ENCODE measurements at places on chromosomes 2 and 18. TPM values are rescaled to one million over a fixed set of nuclear protein-coding genes. Genes with fewer than 3 reads are reported as not detected.

The MOGAT1 gene
- not detected for total RNA-seq

DNA sequence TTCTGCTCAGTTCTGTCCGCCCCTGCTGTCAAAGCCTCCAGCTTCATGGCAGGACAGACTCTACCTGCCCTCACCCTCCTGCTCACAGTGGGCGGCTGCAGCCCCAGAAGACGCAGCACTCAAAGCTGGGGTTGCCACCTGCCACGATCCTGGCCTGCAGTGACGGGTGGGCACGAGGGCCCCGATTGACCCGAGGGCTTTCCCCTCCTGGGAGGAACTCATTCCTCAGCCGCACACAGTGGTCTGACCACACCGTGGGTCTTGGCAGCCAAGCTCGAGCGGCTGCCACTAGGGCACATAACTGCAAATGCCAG is 47.1 kb downstream of the HS6ST1 start:
- DNase-seq = no peak

GRCh38 chr2:103977668-103978067 is 876.2 kb upstream of the POU3F3 start:
- DNase-seq = no peak

- no peak for DNase-seq
These were observed 119.0 kb downstream of the PMAIP1 start for GRCh38 chr18:60018618-60019462.

GRCh38 chr2:159497847-159498246 is 118.5 kb downstream of the BAZ2B start:
- no peak for DNase-seq

DNA sequence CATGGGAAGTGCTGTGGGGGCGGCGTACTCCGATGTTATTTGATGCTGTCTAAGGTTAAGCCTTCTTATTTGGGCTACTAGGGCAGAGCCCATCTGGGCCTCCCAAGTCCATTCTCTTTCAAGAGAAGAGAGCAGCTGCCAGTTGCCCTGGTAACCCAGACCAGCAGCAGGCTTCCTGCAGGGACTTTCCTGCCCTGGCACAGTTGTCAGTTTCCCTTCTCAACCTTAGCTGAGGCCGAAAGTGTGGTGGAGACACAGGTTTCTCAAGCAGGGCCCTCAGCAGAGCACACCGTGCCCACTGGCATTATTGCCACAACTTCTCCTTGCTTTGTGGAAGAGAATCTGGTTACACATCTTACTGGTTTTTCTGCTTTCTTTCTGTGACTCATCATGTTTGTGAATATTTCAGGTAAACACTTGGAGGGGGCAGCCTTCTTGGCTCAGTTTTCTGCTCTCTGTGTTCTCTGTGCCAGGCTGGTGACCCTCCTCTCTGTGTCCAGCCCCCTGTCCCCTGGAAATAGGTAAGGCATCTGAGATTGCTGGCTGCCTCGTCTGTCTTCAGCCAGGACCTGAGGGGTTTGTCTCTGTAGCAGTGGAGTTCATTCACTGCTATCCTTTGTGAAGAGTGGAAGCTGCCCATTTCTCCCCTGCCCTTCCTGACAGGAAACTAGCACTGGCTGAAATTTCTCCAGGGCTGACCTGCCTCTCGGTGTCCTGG is 111.0 kb downstream of the B3GNT2 start:
- peak; percentile 40 for DNase-seq

DNA sequence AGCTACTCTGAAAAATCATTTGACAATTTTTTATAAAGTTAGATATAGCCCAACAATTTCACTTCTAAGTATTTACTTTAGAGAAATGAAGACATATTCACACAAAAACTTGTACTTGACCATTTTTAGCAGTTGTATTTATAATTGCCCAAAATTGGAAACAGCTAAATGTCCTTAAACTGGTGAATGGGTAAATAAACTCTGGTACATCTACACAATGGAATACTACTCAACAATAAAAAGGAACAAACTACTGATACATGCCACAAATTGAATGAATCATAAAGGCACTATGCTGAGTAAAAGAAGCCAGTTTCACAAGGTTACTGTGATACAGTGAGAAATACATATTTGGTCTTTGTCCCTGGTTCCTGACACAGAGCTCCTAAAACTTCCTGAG is 32.8 kb upstream of the BBS5 start:
- no peak for DNase-seq

All from stomach (tissue), 19 donors.